Left cardiac atrium (tissue), 4 donors: ENCODE measurements at places on chromosomes 6 and 20. TPM values are rescaled to one million over a fixed set of nuclear protein-coding genes. Genes with fewer than 3 reads are reported as not detected.
A peak's percentile ranks its signal among the peaks of the same experiment; 100 is the strongest.

DNA sequence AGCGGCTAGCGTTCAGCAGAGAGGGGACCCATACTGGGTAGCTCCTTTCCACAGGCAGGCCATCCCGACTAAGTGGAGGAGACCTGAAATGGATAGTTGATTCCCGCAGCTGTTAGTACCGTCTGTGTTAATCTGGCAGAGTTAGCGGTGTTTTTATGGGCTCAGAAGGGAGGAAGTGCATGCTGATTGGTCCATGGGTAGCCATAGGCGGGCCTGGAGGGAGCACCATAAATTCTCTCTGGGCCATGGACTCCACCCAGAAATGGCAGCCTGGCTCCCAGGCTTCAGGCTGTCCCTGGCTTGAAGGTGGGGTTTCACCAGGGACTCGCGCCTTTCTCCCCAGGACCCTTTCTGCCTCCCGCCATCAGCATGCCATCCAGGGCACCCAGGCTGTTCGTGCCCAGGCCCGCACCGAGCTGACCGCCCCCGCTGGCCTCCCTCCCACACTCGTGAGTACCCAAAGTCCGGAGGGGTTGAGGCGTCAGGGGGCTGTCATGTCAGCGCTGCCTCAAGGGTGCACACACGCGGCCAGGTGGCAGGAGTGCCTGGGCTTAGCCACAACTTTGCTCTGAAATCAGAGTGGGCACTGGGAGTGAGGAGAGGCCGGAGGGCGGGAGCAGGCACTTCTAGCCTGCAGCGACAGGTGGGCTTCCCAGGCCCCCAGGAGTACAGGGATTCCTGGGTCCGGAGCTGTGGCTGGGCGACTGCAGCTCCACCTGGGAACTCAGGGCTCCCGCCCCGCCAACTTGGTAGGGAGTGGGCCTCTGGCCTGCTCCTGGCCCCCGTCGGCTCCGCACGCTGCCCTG lies 694.3 kb upstream of the FLRT3 start:
- no peak for DNase-seq

DNA sequence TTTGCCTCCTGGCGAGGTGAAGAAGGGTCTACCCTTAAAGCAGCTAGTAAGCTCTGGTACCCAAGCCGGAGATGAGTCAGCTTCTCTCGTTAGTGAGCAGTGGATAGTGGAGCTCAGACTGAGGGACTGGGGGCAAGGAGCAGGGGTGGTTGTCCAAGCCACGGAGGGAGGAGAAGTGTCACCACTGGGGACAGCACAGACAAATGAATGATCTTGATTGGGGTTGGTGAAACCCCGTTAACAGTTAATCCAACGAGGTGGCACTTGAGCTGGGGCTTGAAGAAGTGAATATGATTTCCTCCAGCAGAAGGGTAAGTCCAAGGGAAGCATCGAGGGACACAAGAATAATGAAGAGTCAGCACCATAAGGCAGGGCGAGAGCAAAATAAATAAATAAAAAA lies 43.0 kb downstream of the JARID2 start:
- no peak for DNase-seq

GRCh38 chr6:21801446-21802174 lies 208.1 kb downstream of the SOX4 start:
- no peak for DNase-seq

DNA sequence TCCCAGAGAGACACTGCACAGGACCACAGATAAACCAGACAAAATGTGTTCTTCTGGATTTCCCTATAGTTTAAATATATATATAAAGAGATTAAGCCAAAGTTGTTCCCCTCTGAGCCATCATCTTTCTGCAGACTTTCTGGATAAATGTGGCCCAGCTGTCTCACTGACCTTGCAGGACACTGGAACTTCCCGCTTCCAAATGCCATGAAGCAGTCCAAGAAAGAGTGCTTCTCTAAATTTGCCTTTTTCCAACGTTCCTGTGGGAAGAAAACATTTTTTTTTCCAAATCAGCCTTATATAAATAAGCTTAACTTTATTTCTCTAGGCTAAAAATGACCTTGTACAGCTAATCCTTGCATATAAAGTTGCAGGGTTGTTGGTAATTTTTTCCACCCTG lies 65.7 kb downstream of the CYP39A1 start:
- no peak for DNase-seq

GRCh38 chr6:41640426-41640825 lies 2.2 kb downstream of the MDFI start:
- DNase-seq = no peak

DNA sequence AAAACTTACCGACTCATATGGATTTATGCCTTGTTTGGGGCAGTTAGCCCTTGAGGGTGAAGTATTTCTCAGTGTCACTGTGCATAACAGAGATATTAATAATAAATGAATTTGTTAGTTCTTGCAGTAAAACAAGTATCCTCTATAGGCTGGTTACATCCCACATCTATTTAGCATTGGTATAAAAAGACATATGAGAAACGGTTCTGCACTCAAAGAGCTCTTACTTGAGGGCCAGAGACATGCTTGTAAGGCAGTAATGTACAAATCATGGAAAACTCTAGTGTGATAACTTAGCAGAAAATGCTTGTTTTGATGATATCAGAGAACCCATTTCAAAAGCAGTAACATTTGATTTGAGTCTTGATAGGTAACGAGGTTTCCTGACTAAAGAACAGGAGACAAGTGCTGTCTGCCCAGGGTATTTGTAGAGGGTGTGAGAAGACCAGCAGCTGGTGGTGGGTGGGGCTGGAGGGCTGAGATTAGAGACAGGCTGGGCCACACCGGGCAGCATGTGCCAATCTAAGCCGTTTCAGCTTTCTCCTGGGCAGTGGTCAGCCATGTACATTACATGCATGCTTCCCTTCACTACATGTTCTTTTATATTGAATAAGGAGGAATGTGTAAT lies 46.3 kb downstream of the TULP4 start:
- DNase-seq = no peak

GRCh38 chr6:55437141-55437540 lies 109.9 kb downstream of the GFRAL start:
- no peak for DNase-seq

- no peak for DNase-seq
These were observed 45.0 kb downstream of the TBC1D7 start for GRCh38 chr6:13283331-13283730.

- no peak for DNase-seq
These were observed 111.8 kb downstream of the MCHR2 start for GRCh38 chr6:99882128-99882702.

GRCh38 chr20:12012241-12013222 lies 94.8 kb downstream of the BTBD3 start:
- DNase-seq = no peak

- DNase-seq = no peak
These were observed 19.4 kb downstream of the ERGIC3 start for GRCh38 chr20:35561268-35561667.

DNA sequence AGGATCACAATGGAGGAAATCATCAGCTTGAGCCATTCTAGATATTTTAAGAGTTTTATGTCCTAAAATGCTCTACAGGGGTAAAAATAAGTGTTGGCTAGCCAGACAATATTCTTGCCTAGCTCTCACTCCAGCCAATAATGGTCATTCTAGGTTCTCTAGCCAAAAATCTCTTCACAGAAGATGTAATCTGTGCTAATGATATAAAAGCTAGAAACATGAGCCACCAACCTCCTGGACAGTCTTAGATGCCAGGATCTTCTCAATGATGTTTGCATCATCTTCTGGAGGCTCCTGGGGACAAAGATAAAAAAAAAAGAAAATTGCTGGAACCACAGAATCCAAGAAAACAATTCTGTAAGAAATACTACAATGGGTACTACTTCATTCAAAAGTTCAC lies 119.1 kb downstream of the CHD6 start:
- DNase-seq = no peak

GRCh38 chr20:45011108-45011526 lies 44.8 kb downstream of the STK4 start:
- DNase-seq = peak; percentile 62

GRCh38 chr6:2984738-2985406 lies 13.5 kb upstream of the SERPINB6 start:
- DNase-seq = no peak

- no peak for DNase-seq
These were observed 25.6 kb downstream of the SLC12A5 start for GRCh38 chr20:46054606-46055005.

DNA sequence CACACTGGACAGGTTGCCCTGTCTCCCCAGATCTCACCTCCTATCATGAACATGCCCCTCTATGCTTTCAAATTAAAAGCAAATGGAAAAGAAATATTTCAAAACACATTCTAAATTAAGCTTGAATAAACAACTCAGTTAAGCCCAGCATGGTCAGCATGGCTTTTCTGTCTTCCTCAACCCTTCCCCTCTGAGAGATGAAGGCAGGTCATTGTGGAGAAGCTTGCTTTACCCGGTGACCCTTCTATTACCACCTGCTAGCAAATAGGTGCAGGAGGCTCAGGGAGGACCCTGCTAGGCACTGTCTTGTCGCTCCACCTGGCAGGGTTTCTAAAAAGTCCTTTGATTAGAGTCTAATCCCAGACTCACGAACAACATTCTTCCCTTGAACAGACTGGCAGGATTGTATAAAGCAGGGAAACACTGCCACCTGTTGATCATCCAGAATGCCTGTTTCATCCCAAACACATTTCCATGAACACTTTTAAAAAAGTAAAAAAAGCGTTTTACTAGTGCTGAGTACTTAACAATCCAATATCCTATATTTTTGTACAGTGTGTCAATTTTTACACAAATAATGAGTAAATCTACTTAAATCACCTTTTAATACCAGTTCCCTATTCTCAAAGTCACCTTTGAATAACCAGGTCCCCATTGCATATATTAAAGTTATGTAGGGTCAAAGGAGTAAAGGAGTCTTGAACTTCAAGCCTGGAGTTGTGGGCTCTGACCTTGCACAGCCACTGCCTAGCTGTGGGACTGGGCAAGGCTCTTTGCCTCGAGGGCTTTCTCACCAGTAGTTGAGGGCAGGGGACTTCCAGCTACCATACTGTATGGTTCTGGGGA lies 75.5 kb downstream of the GPR6 start:
- no peak for DNase-seq

- DNase-seq = no peak
These were observed 1162.2 kb upstream of the GJE1 start for GRCh38 chr6:140970485-140970884.

DDAH2 gene
- 56.2 TPM for total RNA-seq

SRMS gene
- total RNA-seq = not detected

PRND gene
- not detected for total RNA-seq

PDYN gene
- total RNA-seq = not detected

C2 gene
- total RNA-seq = 30.0 TPM

PAX1 gene
- not detected for total RNA-seq

CFAP61 gene
- 1.0 TPM for total RNA-seq

BHLHE23 gene
- total RNA-seq = not detected

TMEM63B gene
- 40.4 TPM for total RNA-seq

SLC35F1 gene
- 0.81 TPM for total RNA-seq

HSPA1L gene
- 1.1 TPM for total RNA-seq

ZCCHC3 gene
- total RNA-seq = 11.0 TPM

TINAG gene
- 0.39 TPM for total RNA-seq

CHD6 gene
- 36.5 TPM for total RNA-seq
